Adrenal gland (tissue), 19 donors: ENCODE measurements at places on chromosomes 7 and 10. TPM values are rescaled to one million over a fixed set of nuclear protein-coding genes. Genes with fewer than 3 reads are reported as not detected.

DNA sequence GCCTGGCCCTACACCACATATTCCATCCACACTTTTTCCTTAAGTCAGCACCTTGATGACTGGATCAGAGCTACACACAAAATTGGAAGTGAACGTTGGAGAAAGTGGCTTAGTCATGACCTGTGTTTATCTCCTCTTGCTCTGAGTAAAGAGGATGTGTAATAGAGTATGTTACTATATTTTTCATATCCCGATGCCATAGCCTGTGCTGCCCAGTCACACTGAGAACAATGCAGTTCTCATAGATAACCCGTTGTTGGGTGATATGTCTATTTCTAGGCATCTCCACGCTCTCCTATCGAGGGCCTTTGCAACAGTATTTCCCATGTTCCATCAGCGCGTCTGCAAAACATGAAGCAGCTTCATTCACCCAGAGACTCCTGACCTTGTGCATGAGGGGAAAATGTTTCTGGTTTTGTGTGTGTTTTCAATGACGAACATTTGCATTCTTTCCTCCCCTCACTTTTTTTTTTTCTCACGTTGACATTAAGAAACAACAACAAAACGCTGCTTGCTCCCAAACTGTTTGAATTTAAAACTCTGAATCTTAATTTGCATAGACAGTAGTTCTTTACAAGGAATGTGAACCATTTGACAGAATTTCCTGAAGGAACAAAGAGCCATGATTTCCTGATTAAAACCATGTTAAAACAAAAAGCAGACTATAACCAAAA is 43.4 kb downstream of the GRK5 start:
- DNase-seq, result peak; percentile 41

GRCh38 chr10:132336064-132336746 is 4.2 kb downstream of the LRRC27 start:
- DNase-seq, result no peak

DNA sequence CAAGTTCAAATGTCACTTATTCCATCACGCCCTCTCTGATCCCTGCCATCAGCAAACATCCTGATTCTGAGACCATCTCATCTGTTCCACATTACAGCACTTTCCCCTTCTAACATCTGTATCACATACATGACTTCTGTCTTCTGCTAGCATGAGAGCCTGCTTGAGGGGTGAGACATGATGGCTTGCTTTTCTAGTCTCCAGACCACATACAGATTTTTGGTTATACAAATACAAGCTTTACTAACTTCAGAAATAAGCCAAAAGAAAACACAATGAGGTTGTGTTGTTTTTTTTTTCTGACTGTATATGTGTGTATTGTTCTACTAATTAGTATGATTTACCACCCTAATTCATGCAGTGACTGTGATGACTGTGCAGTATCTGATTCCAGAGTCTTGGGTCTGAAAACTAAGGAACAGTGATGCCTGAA is 34.3 kb downstream of the NAPEPLD start:
- no peak for DNase-seq

- no peak for DNase-seq
Observed at GRCh38 chr10:75070961-75071428, 40.5 kb upstream of the SAMD8 start.

- no peak for DNase-seq
Observed at GRCh38 chr7:115368998-115369397, 447.1 kb downstream of the MDFIC start.

DNA sequence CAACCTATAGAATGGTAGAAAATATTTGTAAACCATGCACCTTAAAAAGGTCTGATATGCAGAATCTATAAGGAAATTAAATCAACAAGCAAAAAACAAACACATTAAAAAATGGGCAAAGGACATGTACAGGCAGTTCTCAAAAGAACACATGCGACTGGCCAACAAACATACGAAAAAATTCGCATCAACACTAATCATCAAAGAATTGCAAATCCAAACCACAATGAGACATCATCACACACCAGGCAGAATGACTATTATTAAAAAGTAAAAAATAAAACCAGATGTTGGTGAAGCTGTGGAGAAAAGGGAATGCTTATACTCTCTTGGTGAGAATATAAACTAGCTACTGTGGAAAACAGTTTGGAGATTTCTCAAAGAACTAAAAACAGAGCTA is 33.2 kb downstream of the TMEM229A start:
- DNase-seq, result no peak

DNA sequence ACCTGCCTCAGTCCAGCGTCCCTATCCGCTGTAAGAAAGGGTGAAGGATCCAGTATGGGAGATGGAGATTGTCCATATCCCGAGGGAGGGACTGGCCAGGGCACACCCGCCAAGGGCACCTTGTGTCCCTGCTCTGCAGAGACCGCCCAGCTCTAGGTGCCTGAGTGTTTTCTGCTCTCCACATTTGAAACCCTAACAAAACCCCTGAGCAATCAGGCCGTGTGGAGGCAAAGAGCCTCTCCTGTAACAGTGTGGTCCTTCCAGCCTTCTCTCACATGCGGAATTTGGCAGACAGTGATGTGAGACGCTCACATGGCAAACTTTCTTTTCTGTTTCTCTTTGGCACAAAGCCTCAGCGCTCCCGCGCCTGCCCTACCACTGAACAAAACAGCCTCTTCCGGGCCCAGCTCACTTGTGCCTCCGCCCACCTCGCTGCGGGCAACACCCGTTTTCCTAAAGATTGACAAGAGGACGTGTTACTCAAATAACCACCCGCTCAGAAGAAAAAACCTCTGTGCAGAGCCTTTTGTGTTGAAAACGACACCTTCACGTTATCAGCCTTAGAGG is 514.8 kb downstream of the DNAJB6 start:
- DNase-seq, result peak; percentile 26

DNA sequence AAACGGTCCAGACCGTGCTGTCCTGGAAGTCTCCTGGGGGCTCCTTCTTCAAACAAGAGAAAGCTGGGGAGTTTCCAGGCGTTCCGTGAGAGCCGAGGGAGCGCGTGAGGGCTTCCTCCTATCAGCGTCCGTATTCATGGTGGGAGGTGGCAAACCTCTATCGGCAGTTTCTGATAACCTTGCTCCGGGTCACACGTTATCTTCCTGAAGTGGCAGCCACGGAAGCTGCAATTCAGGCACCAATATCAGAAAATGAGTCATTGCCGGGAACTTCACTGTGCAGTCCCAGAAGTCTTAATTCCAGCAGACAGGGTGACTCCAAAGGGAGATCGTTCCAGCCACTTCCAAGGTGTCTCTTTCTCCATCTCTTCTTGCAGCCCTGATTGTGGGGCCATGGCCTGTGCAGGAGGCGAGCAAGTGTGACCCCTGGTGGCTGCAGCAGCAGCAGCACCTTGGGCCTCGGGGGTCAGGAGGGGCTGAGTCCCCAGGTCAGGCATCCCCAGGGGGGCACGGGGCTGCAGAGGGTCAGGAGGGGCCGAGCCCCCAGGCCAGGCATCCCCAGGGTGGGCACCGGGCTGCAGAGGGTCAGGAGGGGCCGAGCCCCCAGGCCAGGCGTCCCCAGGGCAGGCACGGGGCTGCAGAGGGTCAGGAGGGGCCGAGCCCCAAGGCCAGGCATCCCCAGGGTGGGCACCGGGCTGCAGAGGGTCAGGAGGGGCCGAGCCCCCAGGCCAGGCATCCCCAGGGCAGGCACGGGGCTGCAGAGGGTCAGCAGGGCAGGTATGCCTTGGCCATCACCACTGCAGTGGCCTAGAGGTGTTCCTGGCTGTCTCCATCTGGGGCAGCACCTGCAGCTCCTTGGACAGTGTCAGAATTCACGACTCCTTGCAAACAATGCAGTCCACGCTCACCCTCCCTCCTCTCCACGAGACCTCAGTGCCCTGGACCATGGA is 538.7 kb downstream of the DNAJB6 start:
- no peak for DNase-seq

DNA sequence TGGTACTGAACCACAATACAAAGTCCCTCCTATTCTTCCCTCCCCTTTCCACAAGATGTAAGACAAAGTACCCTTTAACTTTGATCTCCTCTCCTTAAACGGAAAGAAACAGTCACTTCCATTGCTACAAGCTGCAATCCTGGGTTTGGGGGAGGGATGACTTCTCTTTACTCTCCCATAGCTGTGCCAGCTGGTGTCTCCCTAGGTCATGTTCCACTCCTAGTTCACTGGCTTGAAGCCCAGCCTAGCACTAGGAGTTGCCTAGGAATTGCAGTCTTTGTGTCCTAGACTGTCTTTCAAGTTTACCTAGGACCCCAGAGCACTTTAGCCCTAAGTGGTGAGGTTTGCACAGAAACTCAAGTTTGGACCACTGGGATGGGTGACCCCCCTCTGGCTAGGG is 311.1 kb downstream of the HPSE2 start:
- DNase-seq, result no peak

GRCh38 chr10:122287570-122287969 is 16.5 kb downstream of the BTBD16 start:
- no peak for DNase-seq

DNA sequence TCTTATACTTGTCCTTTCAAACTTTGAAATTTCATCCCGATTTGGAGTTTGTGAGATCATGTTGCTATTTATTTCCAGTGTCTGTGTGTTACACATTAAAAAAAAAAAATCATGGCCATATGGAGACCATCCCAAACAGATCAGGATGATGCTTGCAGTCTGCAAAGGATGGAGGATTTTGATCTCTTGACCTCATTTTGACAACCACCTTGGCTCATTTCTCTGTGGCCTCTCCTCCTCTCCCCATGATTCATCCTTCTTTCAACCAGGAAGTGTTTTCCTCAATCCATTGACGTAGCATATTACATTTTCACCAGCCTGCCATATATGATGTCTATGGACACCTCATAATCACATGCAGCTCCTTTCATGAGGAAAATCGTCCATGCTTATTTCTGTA is 68.9 kb upstream of the INSYN2A start:
- no peak for DNase-seq

DNA sequence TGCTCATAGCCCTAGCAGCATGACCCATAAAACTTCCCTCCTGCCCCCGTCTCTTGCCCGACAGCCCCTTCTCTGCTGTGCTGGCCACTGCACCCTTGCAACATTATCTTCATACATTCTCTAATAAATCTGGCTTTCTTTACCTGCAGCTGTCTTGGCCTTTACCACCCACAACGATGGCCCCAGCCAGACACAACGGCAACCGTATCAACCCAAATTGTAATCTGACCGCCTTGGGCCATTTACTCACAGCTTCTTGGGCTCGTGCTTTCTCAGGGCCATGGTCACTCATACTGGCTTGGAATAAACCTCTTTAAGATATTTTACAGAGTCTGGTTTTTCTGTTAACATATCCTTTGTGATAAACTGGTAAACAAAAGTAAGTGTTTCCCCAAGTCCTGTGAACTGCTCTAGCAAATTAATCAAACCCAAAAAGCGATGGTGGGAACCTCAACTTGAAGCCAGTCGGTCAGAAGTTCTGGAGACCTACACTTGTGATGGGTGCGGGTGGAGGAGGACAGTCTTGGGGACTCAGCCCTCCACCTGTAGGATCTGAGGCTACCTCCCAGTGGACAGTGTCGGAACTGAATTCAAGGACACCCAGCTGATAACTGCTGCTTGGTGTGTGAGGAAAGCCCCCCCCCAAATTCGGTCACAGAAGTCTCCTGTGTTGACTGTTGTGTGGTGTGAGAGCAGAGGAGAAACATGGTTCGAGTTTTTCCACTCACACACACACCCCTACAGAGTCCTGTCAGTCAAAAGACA is 87.6 kb upstream of the ATP6V0A4 start:
- no peak for DNase-seq

GRCh38 chr10:13844651-13845050 is 257.9 kb downstream of the PRPF18 start:
- no peak for DNase-seq

DNA sequence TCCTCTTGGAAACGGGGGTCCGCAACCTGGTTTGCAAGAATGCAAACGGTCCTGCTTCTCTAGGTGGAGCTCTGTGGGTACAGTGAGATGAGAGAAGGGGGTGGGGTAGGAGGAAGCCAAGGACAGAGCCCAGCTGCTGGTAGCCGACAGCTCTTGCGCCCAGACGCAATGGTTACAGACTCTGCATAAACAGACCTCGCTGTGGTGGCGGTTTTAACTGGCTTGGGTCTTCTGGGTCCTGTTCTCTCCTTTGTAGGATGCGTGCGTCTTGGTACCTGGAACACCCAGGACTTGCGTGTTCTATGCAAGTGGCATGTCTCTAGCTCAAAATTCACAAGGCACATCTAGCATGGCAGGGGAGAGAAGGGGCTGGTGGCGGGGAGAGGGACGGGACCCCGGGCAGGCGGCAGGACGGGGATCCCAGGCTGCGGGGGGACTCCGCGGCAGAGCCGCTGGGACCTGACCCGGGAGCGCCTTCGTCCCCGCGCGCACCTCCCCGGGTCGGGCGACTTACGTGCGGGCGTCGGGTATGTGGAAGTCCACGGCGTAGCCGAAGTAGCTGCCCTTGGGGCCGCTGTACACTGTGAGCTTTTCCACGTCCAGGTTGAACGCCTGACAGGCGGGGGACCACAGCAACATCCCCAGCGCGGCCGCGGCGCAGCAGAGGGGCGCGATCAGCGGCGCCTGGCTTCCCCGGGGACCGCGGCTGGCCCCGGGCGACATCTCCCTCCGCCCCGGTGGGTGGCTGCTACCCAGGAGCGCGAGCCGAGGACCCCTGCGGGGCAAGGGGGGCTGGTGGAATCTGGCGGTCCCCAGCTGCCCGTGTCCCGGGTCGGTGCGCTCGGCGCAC is 448 bp downstream of the ITGA8 start:
- DNase-seq, result peak; percentile 56

GRCh38 chr10:118892255-118892654 is 137.3 kb upstream of the NANOS1 start:
- DNase-seq, result no peak

The FAS gene
- 56.9 TPM for total RNA-seq

The ABCB1 gene
- 326 TPM for total RNA-seq

The C10orf67 gene
- total RNA-seq, result not detected

The HOXA7 gene
- total RNA-seq, result 22.0 TPM

The IL15RA gene
- 10.1 TPM for total RNA-seq

The ELFN1 gene
- total RNA-seq, result 0.24 TPM

The CPED1 gene
- 38.1 TPM for total RNA-seq

The SPAM1 gene
- not detected for total RNA-seq

The AGR2 gene
- total RNA-seq, result not detected

The GRM3 gene
- 0.72 TPM for total RNA-seq

The NUTM2E gene
- not detected for total RNA-seq
